ENCODE measurements at places on chromosomes 2 and 18.

GRCh38 chr2:135246711-135247270 lies 194.7 kb downstream of the RAB3GAP1 start:
- no peak for DNase-seq

- DNase-seq: no peak
These were observed 1.3 kb downstream of the SFTPB start for GRCh38 chr2:85666435-85667316.

- DNase-seq: no peak
These were observed 93.1 kb upstream of the NPAS2 start for GRCh38 chr2:100726866-100727265.

DNA sequence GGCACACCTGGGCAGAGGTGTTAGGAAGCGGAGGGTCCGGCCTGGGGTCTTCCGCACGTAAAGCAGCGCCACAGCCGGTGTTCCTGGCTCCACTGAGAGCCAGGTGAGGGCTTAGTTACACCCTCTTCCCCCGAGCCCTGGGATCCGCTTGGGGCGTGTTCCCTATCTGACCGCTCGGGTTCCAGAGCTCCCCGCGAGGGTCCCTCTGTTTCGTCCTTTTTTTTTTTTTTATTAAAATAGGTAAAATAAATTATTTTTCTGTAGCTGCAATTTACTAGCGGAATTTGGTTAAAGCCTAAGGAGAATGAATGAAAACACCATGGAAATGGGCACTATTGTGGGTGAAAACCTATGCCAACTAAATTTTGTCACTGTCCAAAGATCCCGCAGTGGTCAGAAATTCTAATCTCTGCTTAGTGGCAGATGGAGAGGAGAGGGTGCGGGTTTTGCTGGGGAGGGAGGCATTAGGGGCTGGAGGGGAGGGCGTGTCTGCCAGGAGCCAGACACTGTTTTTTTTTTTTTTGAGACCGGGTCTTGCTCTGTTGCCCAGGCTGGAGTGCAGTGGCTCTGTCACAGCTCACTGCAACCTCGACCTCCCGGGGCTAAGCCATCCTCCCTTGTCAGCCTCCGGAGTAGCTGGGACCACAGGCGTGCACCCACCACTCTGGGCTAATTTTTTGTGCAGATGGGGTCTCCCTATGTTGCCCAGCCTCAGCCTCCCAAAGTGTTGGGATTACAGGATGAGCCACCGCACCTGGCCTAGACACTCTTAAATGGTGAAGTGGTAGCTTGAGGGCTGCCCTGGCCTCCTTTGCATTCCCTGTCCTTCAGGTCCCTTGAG lies 834 bp downstream of the PDCL3 start:
- DNase-seq: no peak

GRCh38 chr2:163732727-163733126 lies 3.1 kb downstream of the FIGN start:
- no peak for DNase-seq

DNA sequence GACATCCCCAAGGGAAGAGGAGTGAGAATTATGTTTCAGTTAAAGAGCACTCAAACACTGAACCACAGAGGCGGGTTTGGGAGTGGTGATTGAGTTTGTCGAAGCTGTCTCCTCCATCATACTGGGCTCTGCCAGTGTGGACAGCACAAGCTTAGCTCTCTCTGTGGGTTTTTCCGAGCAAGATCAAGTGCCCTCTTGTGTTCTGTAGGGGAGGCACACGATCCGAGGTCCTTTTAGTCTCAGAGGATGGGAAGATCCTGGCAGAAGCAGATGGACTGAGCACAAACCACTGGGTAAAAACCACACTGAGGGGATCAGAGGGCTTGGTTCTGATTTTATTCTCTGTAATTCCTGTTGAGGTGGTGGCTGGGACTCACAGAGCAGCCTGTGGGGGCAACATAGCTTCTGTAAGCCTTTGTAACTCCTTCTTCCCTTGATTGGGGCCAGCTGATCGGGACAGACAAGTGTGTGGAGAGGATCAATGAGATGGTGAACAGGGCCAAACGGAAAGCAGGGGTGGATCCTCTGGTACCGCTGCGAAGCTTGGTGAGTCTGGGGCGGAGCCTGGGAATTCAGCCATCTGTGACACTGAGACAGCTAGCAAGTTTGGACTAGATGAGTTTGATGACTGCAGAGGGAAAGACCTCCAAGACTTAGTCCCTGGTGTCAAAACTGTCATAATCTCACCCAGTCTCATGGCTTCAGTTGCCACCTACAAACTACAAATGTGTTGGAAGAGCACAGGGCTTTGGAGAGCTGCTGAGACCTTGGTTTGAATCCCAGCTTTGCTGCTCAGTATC lies 2.0 kb downstream of the NAGK start:
- no peak for DNase-seq

GRCh38 chr18:46458472-46458871 lies 198.5 kb downstream of the LOXHD1 start:
- DNase-seq: no peak

GRCh38 chr18:11850821-11851145 lies 430 bp upstream of the CHMP1B start:
- no peak for DNase-seq

DNA sequence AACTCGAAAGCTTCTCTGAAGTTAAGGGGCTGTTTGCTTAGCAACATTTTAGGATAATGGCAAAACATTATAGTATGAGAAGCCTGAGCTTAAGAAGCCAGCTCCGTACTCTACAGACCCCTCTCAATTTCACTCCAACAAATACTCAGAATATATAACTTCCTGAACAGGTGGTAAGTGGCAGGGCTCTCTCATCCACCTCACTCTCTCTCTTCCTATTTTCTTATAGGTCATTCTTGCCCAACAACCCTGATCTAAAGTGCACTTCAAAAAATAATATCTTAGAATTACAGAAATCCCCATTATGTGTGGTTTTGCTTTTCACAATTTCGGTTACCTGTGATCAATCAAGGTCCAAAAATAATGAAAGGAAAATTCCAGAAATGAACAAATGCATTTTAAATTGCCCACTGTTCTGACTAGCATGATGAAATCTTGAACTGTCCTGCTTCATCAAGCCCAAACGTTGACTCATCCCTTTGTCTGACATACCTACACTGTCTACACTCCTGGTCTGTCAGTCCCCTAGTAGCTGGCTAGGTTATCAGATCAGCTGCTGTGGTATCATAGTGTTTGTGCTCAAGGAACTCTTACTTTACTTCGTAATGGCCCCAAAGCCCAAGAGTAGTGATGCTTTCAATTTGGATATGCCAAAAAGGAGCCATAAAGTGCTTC lies 122.8 kb upstream of the COL5A2 start:
- no peak for DNase-seq

GRCh38 chr2:236552581-236553363 lies 16.9 kb upstream of the ACKR3 start:
- DNase-seq: no peak

DNA sequence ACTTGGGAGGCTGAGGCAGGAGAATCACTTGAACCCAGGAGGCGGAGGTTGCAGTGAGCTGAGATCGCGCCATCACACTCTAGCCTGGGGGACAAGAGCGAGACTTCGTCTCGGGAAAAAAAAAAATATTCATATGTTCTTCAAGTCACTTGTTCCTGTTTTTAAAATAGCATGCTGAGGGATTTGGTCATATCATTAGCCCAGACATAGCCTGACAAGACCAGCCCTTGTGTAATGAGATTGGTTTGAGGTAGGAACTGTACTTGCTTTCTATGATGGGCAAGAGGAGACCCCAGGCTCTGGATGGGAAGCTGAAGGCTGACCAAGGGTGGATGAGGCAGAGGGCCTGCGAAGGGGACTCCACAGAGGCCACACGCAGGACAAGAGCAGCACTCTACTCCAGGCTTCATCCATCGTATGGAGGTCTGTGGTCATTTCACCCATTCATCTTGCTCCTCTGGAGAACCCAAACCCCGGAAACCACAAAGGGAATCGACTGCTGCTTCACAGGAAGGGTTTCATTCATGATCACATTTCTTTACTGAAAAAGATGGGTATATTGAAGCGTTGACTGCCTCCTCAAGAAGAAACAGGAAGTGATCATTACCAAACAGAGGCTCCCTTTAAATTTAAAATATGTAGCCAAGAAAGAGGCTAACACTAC lies 87.1 kb upstream of the ZNF397 start:
- DNase-seq: no peak

- DNase-seq: no peak
These were observed 111.9 kb upstream of the SYT4 start for GRCh38 chr18:43389163-43389562.

- DNase-seq: no peak
These were observed 218.1 kb downstream of the SP3 start for GRCh38 chr2:173747035-173747434.

DNA sequence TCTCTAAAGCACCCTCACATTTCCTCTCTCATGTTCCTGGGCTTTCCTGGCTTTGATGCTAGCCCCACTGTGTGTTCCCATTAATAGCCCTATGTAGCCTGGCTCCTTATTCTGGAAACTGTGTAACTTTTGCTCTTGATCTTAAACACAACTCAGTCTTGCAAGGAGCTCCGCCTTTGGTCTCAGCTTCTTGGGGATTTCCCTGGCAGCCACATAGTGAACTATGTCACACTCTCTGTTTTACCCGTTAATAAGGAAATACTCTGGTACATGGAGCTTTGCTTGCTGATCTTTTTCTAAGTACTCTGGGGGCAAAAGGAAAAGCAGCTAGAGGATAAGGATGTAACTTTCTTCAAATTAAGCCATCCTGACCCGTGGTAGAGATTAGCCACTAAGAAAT lies 259.3 kb downstream of the NEDD4L start:
- no peak for DNase-seq

GRCh38 chr2:50729306-50730049 lies 302.5 kb downstream of the NRXN1 start:
- no peak for DNase-seq

- DNase-seq: no peak
These were observed 1076.5 kb upstream of the ZEB2 start for GRCh38 chr2:145596416-145596815.

DNA sequence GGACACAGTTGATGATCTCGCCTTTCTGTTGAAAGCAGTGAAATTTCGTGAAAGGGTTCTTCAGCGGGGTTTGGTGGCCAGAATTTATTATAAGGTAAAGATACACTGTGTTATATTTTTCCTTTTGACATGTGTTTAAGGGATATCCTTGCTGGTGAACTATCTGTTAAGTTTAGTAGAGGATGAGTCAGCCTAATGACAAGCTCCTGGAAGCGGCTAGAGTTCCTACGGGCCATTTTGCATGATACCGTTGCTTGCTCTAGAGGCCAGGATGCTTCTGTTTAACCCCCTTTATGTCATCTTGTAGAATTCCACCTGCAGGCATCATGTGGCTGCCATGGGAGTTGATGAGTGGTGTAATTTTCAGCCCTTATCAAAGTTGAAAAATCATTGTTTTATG lies 124.8 kb upstream of the BCL2L11 start:
- no peak for DNase-seq

GRCh38 chr2:73823916-73824523 lies 4.7 kb upstream of the STAMBP start:
- DNase-seq: no peak

DNA sequence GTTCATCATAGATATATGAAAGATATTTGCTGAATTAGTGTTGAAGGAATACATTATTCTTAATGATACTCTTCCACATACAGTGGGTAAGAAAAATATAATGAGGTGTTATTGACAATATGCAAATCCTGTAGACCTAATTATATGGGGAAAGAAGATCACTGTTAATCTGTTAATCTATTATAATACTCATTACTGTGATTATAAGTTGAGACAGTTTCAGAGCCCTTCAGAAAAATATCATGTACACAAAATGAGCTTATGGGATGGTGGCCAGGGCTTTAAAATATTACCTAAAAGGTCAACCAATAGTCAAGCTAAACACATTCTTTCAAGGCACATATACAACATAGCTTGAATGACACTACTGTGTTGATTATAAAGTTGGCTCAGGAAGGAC lies 163.5 kb downstream of the NOL4 start:
- no peak for DNase-seq

GRCh38 chr2:68558576-68558975 lies 84.8 kb upstream of the PROKR1 start:
- no peak for DNase-seq

- no peak for DNase-seq
These were observed 305.3 kb downstream of the TMX3 start for GRCh38 chr18:68409576-68409975.

- DNase-seq: no peak
These were observed 220.3 kb upstream of the SKOR2 start for GRCh38 chr18:47471784-47472183.

DNA sequence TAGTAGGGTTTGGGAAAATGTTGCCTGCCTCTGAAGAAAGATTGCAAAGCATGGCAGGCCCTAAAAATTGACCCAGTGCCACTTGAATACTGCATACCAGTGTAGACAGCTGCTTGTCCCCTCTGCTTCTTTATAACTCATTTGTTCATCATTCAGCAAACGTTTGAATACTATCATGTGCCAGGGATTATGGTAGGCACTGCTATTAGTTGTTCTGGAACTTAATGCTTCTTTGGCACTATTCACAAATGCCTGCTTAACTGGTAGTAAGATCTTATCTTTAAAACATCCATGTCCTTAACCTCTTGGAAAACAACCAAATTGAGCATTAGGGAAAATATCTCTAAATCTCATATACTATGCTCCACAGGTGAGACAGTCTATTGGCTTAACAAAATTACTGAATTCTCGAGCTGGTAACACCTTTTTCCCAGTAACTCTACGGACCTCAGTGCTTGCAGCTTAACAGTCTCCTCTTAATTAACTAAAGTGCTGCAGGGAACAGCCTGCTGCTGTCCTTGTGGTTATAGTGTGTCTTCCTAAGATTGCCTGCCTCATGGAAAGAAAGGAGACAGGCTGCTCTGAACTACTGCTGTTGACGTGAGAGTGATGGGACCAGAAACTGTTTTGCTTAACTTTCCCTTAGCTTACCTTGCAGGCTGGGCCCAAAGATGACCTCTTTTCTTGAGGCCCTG lies 93.2 kb downstream of the MIB1 start:
- DNase-seq: no peak

GRCh38 chr2:162826921-162827320 lies 11.6 kb downstream of the KCNH7 start:
- DNase-seq: no peak

DNA sequence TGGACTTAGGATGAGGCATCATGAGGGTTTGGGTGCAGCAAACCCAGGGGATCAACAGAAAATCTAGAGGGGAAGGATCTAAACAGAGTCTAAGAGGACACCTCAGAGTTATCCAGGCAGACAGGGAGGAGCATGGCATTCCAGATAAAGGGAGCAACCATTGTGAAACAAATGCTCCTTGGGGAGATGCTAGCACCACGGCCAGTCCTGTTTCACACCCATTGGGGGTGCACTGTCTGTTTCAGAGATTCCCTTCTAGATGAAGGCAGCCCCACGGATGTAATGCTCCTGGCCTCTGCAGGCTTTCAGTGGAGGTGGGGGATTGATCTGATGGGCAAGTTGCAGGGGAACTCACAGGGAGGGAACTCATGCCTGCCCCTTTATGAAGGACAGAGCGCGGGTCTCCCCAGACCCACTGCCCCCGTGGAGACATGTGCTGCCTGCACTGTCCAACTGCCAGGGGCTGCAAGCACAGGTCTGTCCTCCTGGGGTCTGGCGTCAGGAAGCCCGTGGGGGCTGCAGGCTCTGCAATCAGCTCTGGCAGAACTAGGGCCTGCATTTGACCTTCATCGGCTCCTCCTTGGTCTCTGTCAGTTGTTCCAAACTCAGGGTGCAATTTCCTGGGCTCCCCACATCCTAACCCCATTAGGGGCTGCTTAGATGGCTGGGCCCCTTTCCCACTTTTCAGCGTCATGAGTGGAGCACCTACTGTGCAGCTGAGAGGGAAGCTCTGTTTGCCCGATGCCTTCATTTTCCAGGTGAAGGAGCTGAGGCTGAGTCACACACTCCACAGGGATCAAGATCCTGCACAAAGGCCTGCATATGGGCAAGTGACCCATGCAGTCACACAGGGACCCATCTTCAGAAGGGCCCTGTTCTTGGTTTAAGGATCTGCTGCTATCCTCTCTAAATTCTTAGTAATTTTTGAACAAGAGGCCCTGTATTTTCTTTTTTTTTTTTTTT lies 163.4 kb downstream of the ARL4C start:
- DNase-seq: no peak

Measured in nucleus accumbens (tissue), 56 donors.